ENCODE measurements at places on chromosomes 3 and 15.
A peak's percentile ranks its signal among the peaks of the same experiment; 100 is the strongest.

DNA sequence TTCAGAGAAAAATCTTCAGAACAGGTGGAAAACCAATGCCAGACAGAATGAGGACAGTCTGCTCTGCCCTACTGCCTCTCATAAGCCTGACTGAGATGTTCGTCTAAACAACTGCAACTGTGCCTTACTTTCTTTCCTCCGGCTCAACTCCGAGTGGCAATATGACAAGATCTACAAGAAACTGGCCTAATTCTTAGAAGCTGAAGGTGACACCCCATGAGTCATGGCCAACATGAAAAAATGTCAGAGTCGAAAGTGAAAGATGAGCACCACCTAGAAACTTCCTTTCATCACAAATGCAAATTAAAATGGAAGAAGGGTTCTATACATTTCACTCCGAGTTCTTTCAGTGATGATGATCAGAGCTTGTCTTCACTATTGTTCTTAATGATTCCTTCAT is 12.9 kb downstream of the PCYT1A start:
- DNase-seq = no peak
- H3K27ac ChIP-seq = peak overlapping the region; percentile 78
- H3K4me1 ChIP-seq = peaks cover 54% of the 10 kb centered on the region
- H3K4me3 ChIP-seq = no peak overlapping the region
- peaks cover 24% of the 10 kb centered on the region for H3K36me3 ChIP-seq

DNA sequence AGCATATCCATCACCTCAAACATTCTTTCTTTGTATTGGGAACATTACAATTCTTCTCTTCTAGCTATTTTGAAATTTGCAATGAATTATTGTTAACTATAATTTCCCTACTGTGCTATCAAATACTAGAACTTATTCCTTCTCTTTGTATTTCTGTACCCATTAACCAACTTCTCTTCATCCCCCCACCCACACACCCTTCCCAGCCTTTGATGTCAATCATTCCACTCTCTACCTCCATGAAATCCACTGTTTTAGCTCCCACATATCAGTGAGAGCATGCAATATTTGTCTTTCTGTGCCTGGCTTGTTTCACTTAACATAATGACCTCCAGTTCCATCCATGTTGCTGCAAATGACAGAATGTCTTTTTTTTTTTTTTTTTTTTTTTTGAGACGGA is 30.6 kb downstream of the MRAS start:
- DNase-seq = no peak
- peaks cover 99% of the 10 kb centered on the region for H3K4me1 ChIP-seq
- H3K27me3 ChIP-seq = no peaks in the 10 kb centered on the region
- peaks cover 26% of the 10 kb centered on the region for H3K36me3 ChIP-seq

GRCh38 chr15:93986400-93986984 is 244.9 kb upstream of the MCTP2 start:
- no peak for DNase-seq
- H3K36me3 ChIP-seq = no peaks in the 10 kb centered on the region
- H3K4me1 ChIP-seq = peaks cover 19% of the 10 kb centered on the region
- H3K27me3 ChIP-seq = peaks cover 27% of the 10 kb centered on the region
- H3K27ac ChIP-seq = peak overlapping the region; percentile 21

- DNase-seq = no peak
- no peak overlapping the region for H3K4me3 ChIP-seq
- no peaks in the 10 kb centered on the region for H3K36me3 ChIP-seq
- H3K4me1 ChIP-seq = no peaks in the 10 kb centered on the region
Observed at GRCh38 chr3:137542049-137542448, 222.1 kb upstream of the SOX14 start.

GRCh38 chr3:157279237-157279636 is 119.3 kb upstream of the CCNL1 start:
- no peak overlapping the region for H3K4me3 ChIP-seq
- H3K4me1 ChIP-seq = peaks cover 17% of the 10 kb centered on the region
- no peaks in the 10 kb centered on the region for H3K36me3 ChIP-seq

DNA sequence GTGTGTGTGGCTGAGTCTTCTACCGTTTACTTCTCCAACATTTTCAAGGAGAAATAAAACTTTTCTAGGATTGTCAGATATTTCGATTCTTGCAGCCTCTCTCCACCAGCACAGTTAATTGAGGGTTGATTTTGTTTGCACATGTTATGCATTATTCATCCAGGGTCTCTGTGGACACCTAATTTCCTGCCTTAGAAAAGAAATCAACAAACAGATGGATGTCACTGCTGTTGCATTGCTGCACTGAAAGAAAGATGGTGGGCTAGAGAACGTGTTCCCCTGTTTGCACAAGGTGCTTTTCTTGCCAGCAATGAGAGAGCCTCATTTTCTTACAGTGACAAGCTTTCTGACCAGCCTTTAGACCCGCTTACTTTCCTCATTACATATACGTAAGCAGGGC is 150.0 kb downstream of the CLSTN2 start:
- no peak for DNase-seq
- H3K36me3 ChIP-seq = no peaks in the 10 kb centered on the region
- no peak overlapping the region for H3K27ac ChIP-seq
- H3K4me1 ChIP-seq = no peaks in the 10 kb centered on the region
- no peak overlapping the region for H3K4me3 ChIP-seq

DNA sequence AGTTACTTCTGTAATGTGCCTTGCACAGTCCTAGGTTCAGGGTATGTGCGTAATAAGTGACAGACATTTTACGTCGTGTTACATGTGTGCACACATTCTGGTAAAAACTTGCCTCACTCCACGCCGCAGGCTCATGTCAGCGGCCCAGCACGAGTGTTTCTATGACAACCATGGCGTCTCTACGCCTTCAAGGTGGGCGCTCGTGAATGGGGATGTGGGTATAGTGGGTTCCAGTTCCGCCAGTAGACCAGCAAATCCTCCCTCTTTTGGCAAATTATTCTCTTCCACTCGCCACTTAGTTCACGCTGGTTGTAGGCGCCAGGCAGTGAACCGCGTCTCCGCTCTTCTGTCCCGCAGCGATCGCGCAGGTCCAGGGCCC is 40.3 kb downstream of the CHST14 start:
- H3K36me3 ChIP-seq = no peaks in the 10 kb centered on the region
- H3K4me1 ChIP-seq = peaks cover 32% of the 10 kb centered on the region
- H3K27me3 ChIP-seq = no peaks in the 10 kb centered on the region
- peak overlapping the region; percentile 77 for H3K4me3 ChIP-seq
- no peak for DNase-seq

DNA sequence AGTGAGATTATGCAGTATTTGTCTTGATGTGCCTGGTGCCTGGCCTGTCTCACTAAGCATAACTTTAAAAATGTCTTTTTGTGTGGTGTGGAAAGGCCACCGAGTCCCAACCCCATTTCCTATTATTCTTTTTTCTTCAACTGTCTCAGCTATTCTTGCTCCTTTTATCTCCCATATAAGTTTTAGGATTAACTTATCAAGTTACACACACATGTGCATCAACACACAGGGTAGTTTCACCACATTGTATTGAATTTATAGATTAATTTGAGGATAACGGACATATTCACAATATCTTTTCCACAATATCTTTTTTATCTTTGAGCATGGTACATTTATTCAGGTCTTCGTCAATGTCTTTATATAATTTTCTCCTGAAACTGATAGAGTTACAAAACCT is 127.6 kb downstream of the RYR3 start:
- no peak overlapping the region for H3K4me3 ChIP-seq
- DNase-seq = no peak
- H3K4me1 ChIP-seq = no peaks in the 10 kb centered on the region

DNA sequence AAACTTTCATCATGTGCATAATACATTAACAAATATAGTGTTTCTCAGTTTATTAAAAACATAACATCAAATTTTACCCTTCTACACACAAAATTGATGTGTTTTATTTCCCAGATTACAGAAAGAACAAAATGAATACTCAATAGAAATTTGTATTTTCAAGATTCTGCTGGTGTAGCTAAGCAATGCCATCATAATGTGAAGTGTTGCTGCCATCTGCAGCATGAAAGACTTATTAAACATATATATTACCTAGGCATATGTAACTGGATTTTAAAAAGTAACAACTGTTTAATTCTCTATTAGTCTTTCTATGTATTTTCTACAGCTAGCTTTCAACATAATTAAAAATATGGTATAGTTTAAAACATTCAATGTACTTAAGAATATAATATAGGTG is 27.5 kb downstream of the PLSCR5 start:
- no peak overlapping the region for H3K27ac ChIP-seq
- no peaks in the 10 kb centered on the region for H3K27me3 ChIP-seq
- H3K4me1 ChIP-seq = no peaks in the 10 kb centered on the region
- H3K36me3 ChIP-seq = no peaks in the 10 kb centered on the region

- peaks cover 99% of the 10 kb centered on the region for H3K4me1 ChIP-seq
- H3K4me3 ChIP-seq = peak overlapping the region; percentile 43
- DNase-seq = no peak
- H3K27me3 ChIP-seq = no peaks in the 10 kb centered on the region
- no peaks in the 10 kb centered on the region for H3K36me3 ChIP-seq
- peak overlapping the region; percentile 80 for H3K27ac ChIP-seq
Observed at GRCh38 chr3:25454005-25454927, 26.2 kb downstream of the RARB start.

- peaks cover 39% of the 10 kb centered on the region for H3K4me1 ChIP-seq
- no peak for DNase-seq
- H3K27ac ChIP-seq = no peak overlapping the region
- no peaks in the 10 kb centered on the region for H3K27me3 ChIP-seq
- no peak overlapping the region for H3K4me3 ChIP-seq
- peaks cover 27% of the 10 kb centered on the region for H3K36me3 ChIP-seq
Observed at GRCh38 chr3:25780618-25781017, 2.6 kb downstream of the NGLY1 start.

- H3K36me3 ChIP-seq = no peaks in the 10 kb centered on the region
- no peak overlapping the region for H3K27ac ChIP-seq
- peaks cover 16% of the 10 kb centered on the region for H3K27me3 ChIP-seq
Observed at GRCh38 chr3:5437783-5438323, 250.3 kb downstream of the EDEM1 start.

- no peak for DNase-seq
- no peak overlapping the region for H3K4me3 ChIP-seq
- no peaks in the 10 kb centered on the region for H3K27me3 ChIP-seq
- H3K27ac ChIP-seq = peak overlapping the region; percentile 15
Observed at GRCh38 chr3:152121270-152121636, 147.5 kb upstream of the MBNL1 start.

GRCh38 chr15:57578288-57578900 is 13.3 kb upstream of the MYZAP start:
- H3K4me3 ChIP-seq = no peak overlapping the region
- peaks cover 9% of the 10 kb centered on the region for H3K4me1 ChIP-seq
- no peak for DNase-seq
- H3K27me3 ChIP-seq = no peaks in the 10 kb centered on the region
- H3K36me3 ChIP-seq = no peaks in the 10 kb centered on the region
- no peak overlapping the region for H3K27ac ChIP-seq

Measured in left ventricle myocardium inferior (tissue), 1 donor.